Progenitor cell of endocrine pancreas (in vitro differentiated cells): ENCODE measurements at places on chromosomes 16 and 17. TPM values are rescaled to one million over a fixed set of nuclear protein-coding genes. Genes with fewer than 3 reads are reported as not detected.

The WFDC1 gene
- total RNA-seq = 0.09 and 0.24 TPM in 2 replicates

The CDC6 gene
- total RNA-seq = 35.7 and 38.5 TPM in 2 replicates

DNA sequence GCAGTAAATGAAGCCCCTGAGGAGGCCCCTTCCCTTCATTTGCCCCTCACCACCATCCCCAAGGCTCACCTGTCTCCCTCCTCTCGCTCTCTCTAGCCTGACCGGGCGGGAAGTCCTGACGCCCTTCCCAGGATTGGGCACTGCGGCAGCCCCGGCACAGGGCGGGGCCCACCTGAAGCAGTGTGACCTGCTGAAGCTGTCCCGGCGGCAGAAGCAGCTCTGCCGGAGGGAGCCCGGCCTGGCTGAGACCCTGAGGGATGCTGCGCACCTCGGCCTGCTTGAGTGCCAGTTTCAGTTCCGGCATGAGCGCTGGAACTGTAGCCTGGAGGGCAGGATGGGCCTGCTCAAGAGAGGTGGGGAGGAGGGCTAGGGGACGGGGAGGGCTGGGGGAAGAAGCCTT is 21.0 kb downstream of the WNT9B start:
- peaks cover 5% of the 10 kb centered on the region for H3K4me1 ChIP-seq
- H3K27ac ChIP-seq = no peak overlapping the region

The DVL2 gene
- total RNA-seq = 104 TPM in 2 replicates
